Stimulated activated CD8-positive, alpha-beta memory T cell treated with anti-CD3 and anti-CD28 coated beads, Interleukin-7, amount 100 ng/mL, for 1 hour (primary cell): ENCODE measurements at places on chromosomes 7 and 10.

DNA sequence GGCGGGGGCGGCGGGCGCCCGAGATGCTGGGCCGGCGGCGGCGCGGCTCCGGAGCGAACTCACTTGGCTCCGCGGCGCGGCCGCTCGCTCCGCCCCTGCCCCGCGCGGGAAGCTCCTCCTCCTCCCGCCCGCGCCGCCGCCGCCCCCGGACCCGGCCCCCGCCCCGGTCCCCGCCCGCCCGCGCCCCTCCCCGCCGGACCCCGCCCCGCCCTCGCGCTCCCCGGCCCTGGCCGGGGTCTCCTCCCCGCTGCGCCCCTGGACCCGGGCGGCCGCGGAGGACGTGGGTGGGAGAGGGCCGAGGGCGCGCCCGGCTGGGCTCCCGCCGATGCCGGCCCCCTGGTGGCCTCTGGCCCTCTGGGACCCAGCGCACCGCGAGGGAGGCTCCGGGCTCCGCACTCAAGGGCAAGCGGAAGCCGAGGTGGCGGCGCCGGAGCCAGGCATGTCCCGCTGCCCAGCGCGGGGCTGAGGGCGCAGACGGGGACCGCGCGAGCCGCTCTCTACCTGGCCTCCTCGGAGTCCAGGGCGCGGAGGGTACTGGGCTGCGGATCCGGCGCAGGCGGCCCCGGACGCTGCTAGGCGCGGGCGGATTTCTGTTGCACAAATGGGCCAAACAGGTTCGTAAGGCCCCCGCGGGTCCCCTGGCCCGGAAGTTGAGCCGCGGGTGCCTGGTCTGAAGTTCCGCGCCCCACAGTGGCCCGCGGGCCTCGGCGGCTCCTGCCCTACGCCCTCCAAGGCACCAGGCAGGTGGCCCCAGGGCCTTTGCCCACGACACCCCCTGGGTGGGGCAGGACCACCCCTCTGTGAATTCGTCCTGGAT is at the start of gene TCERG1L:
TCERG1L (minus strand) TSS at position 61 of the 817 bp plus-strand sequence. CDS start 86 bp downstream, outside the sequence.
- no peak for DNase-seq

DNA sequence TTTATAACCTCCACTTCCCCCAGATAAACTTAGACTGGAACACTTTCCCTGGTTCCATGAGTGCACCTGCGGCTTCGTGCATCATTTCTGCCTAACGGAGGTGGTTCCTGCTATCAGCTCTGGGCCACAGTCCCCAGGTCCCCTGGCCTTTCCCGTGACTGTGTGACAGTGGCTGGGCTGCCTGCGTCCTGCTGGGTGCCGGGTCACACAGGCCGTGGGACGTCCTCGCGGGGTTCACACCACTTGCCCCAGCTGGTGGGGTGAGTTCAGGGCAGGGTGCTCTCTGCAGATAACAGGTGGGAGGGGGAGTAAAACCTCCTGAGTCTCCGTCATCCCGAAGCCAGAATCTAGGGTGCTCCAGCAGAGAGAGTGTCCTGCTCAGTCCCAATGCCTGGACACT is 58.7 kb upstream of the CFAP46 start:
- DNase-seq: no peak

GRCh38 chr10:4352414-4352961 is 473.5 kb upstream of the AKR1E2 start:
- no peak for DNase-seq

GRCh38 chr7:6158424-6159096 is 113.9 kb downstream of the CYTH3 start:
- no peak for DNase-seq

GRCh38 chr7:155458878-155459699 is 1.2 kb downstream of the EN2 start:
- no peak for DNase-seq

GRCh38 chr7:57348646-57349269 is 101.2 kb upstream of the ZNF716 start:
- no peak for DNase-seq
